AG09309 (cell line): ENCODE measurements at places on chromosomes 12 and 14.

DNA sequence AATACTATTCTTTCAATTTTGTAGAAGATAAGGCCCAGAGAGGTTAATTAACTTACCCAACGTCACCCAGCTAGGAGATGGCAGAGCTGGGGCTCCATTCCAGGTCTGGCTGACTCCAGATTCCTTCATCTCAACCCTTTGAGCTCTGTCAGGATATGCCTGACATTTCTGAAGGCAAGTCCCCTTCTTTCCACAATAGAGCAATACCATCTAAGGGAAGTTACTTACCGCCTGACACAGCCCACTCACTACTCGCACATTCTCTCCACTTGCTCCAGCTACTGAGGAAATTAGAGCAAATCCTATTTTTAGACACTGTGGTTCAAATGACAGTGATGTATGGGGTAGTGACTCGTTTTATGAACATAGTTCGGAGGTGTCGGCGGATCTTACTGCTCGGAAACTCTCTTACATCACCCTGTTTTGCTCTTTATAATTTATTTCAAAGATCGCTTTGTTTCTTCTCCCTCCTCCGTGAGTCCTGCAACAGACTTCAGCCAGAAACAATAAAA is 2.0 kb upstream of the WSCD2 start:
- DNase-seq = no peak

- no peak for DNase-seq
Measured at GRCh38 chr12:13358391-13358905, 161.9 kb downstream of the EMP1 start.

- DNase-seq = no peak
Measured at GRCh38 chr12:48015954-48016353, 11.7 kb upstream of the COL2A1 start.

GRCh38 chr14:90681929-90682328 is 134.3 kb downstream of the TTC7B start:
- DNase-seq = no peak

DNA sequence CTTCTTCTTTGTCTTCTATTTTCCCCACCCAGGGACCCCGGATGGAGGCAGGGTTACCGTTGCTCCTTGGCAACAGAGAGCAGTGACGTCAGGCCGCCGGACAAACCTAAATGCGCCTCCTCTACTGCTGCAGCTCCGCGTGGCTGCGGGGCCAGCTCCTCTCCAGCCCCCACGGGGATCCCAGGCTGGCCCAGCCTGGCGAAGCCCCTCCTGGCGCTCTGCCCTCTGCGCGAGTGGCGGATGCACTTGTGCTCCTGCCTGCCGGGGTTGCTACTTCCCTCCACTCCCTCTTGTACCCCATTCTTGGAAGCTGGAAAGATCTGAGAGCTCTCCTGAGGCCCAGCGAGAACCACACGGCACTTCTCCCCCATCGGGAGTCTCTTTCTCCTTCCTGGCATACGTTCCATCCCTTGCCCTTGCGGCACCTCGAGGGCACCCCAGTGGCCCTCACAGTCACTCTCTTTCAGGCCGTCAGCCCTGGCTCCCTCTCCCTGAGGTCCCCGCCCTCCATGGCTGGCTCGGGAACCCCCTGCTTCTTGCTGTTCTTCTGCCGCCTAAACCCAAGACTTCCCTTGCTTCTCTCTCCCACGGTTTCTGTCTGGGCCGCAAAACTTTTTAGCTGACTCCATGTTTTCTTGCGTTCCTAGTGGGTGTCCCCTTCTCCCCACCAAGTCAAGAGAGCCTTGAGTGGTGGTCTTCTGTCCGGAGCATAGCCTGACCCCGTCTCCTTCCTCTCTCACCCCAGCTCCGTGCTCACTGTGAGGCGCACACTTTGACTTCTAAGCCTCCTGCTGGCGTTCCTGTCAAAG is 121.7 kb downstream of the PAPOLA start:
- DNase-seq = no peak

DNA sequence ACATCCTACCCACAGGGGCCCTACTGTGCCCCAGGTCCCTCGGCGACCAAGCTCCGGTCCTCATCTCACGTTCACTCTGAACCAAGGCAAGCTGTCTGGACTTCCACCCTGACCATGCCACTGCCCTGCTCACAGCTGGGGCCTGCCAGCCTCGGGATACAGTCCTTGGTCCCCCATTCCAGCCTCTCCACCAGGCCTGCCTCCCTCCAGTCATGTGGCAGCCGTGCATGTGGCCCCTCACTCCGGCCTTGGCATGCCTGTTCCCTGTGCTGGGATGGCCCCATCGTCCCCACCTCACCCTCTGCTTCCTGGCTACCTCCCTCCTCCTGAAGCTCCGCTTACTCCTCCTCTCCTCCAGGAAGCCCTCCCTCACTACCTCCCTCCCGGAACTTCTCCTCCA is 38.6 kb upstream of the DLK1 start:
- DNase-seq = no peak

- no peak for DNase-seq
Measured at GRCh38 chr14:90193925-90194324, 62.4 kb upstream of the PSMC1 start.

DNA sequence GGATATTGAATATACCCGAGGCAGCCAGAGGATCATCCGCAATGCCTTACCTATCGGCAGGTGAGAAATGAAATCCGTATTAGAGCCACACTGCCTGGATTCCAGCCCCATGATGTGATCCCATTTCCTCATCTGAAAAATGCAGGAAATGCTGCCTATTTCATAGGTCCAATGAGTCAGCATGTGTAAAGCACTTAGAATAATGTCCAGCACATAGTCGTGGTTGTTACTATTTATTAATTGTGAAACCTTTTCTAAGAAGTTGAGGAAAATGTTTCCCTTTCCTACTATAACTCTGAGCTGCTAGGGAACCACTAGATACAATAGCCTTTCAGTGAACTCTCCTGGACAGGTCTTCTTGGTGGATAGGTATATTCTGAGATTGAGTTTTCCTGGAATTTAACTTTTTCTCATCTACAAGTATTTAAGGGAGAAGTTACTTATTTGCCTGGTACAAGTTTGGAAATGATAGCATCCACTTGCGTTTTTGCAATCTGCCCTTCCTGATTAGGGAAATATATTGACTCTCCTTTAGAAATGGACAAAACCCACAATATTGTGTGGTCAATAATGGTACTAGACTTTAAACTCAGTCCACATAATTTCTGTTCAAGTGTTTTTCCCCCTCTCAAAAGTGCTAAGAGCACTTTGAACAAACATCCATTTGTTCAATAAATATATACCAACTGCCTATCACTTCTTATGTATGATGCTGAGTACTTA is 12.2 kb downstream of the POLR3B start:
- peak; percentile 67 for DNase-seq

DNA sequence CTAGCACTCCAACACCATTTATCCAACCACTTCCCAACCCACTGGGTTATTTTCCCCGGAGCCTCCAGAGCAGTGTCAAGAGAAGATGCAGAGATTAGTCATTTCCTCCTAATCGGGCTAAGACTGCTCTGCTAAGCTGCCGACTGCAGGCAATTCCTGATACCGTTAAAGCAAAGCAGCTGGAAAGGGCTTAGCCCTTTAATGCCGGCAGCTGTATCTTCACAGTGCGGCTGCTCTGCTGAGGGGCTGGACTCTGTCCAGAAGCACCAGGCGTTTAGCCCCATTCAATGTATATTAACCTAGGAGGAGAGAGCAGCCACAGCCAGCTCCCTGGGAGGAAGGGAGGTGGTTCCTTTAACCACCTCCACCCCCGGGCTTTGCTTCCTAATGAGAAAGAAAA is 11.1 kb downstream of the AQP6 start:
- DNase-seq = peak; percentile 60

GRCh38 chr14:64701660-64702059 is 2.6 kb upstream of the PLEKHG3 start:
- no peak for DNase-seq

- peak; percentile 7 for DNase-seq
Measured at GRCh38 chr14:103721334-103722120, 5.9 kb downstream of the ZFYVE21 start.

DNA sequence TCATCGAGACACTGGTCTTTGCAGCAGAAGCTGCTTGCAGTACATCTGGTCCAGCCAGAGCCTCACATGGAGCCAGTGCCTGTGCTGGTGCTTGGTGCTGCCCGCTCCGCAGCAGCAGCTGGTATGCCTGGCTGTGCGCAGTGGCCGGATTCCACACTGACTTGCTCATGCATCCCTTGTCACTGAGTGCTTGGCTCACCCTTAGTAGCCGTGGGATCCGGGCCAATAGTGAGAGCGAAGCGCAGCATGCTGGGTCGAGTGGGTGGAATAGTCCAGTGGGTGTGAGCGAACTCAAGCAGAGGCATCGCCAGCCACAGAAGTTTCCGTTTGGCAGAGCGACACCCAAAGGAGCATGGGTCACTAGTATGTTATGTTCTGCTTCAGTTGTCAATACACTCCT is 10.1 kb upstream of the FBXO33 start:
- no peak for DNase-seq
